ENCODE measurements at places on chromosomes 16 and 17.
A peak's percentile ranks its signal among the peaks of the same experiment; 100 is the strongest.

DNA sequence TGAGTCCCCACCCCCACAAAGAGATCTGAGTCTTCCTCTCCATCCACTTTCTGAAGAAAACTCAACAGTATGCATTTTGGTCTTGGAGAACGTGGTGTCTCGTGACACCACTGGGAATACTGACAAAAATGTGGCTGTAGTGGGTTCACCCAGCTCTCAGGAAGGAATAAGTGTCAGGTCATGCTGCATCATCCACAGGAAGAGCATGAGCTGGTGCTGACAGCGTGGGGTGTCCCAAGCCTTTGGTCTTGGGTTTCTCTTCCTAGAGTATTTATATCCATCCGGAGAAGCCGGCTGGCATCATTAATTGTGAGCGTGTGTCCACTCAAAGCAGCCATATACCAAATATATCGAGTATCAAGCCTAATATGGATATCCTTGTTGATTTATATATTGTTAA, 55.9 kb downstream of the C17orf67 start:
- no peak for DNase-seq

- DNase-seq, result no peak
Observed at GRCh38 chr16:89444151-89444723, 46.1 kb downstream of the ANKRD11 start.

DNA sequence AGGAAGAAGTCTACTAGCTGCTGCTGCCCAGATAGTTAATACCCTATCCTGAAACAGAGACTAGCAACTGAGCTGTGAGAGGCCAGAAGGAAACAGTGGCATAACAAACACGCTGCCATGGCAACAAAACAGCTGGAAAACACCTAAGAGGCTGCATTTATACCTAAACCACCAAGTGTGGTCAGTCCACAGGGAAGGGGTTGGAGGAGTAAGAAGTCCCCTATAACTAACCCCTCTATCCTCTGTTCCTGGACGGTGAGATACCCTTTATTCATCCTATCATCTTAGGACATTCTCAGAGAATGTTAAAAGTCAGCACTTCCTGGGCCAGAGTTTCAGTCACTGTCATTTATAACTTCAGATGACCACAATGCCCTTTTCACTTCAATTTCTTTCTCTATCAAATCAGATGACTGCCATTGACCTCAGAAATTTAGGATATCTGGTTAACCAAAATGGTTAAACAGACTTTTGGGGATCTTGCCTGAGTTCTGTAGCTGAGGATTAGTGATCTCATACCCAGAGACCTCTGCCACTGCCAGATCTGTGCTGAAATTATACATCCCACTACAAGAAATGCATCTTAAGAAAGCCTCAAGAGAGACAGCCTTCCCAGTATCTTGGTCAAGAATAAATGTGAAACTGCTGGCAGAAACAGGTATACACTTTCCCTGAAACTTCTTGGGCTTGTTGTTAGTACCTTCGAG, 36.2 kb downstream of the STH start:
- peak; percentile 33 for DNase-seq

DNA sequence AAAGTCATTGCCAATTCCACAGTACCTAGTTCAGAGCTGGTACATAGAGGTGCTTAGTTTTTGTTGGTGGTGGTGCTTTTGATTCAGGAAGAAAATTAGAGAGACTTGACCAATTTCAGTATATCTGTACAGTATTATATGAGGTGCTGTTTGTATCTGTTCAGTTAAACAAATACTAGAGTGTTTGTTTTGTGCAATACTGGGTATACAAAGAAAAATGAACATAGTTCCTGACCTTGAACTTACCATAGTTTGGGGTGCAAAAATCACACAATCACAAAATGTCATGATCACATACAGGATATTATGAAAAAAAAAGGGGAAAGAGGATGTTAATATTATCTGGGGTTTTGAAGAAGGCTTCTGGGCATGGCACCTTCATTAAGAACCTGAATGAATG, 39.8 kb upstream of the GOT2 start:
- no peak for DNase-seq

DNA sequence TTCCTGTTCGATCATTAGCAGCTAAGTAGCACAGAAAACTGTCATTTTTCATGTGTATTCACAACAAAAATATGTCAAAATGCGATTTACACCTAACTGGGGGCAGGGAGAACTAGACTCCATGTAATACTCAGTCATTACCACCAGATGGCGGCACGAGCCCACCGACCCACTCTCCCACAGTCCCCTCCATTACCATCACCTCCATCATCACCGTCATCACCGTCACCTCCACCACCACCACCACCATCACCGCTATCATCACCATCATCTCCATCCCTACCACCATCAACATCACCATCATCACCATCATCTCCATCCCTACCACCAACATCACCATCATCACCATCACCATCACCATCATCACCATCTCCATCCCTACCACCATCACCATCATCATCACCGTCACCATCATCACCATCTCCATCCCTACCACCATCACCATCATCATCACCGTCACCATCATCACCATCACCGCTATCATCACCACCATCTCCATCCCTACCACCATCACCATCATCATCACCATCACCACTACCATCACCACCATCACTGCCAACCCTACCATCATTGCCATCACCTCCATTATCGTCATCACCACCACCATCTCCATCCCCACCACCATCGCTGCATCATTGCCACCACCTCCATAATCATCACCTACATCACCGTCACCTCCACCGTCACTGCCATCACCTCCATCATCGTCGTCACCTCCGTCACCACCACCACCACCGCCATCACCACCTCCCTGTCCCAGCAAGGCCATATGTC, 14.4 kb downstream of the NDUFAF8 start:
- DNase-seq, result peak; percentile 55

DNA sequence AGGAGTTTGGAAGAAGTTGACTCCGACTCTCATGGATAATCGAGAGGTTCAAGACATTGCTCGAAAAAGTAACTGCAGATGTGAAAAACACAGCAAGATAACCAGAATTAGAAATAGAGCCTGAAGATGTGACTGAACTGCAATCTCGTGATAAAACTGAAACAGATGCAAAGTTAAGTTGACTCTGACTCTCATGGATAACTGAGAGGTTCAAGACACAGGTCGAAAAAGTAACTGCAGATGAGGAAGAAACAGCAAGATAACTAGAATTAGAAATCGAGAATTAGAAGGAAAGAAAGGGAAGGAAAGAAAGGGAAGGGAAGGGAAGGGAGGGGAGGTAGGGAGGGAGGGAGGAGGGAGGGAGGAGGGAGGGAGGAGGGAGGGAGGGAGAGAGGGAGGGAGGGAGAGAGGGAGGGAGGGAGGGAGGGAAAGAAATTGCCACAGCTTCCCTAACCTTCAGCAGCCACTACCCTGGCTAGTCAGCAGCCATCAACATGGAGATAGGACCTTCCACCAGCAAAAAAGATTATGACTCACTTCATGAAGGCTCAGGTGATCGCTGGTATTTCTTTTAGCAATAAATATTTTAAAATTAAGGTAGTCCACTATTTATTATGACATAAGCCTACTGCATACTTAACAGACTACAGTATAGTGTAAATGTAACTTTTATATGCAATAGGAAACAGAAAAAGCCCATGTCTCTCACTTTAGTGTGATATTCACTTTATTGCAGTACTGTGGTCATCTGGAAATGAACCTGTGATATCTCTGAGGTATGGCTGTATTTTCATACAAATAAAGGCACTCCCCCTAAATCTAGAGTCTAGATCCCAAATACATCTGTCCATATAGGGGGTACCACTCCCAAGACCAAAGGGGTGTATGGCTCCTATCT, 68.3 kb downstream of the KANSL1 start:
- no peak for DNase-seq

DNA sequence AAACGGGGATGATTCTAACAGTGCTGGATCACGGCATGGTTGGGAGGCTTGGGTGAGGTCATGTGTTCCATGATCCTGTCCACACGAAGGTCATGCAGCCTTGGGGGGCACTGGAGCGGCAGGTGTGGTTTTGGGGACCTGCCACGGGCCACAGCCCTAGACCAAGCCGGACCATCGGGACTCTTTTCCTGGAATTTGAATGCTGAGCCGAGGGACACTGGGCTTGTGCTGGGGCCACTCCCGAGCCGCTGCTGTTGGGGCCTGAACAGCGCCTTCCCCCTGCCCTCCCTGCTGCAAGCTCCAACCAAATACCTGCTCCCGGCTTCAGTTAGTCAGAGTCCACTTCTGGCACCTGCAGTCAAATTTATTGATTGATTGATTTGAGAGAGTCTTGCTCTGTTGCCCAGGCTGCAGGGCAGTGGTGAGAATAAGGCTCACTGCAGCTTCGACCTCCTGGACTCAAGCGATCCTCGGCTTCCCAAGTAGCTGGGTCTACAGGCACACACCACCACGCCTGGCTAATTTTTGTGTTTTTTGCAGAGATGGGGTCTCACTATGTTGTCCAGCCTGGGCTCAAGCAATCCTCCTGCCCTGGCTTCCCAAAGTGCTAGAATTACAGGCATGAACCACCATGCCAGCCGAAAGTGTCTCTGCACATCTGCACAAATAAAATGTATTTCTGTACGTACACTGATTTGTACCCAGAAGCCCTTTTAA, 37.2 kb upstream of the SLC38A10 start:
- DNase-seq, result no peak

GRCh38 chr17:10398352-10398751, 23.4 kb downstream of the MYH8 start:
- no peak for DNase-seq

- no peak for DNase-seq
Observed at GRCh38 chr17:57544834-57545463, 200.2 kb downstream of the CCDC182 start.

DNA sequence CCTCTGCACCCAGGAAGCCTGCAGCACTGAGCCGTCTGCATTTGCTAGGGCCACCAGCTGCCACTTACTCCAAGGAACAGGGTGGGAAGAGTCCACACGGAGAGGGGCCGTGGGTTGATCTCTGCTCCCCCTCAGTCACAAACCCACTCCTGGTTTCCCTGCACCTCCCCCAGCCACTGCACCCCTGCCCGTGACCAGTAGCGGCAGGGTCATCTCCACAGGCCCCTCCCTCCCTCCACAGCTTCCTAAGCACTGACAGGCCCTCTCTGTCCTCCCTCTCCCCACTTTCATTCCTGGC, 75.2 kb downstream of the RBFOX3 start:
- DNase-seq, result no peak

DNA sequence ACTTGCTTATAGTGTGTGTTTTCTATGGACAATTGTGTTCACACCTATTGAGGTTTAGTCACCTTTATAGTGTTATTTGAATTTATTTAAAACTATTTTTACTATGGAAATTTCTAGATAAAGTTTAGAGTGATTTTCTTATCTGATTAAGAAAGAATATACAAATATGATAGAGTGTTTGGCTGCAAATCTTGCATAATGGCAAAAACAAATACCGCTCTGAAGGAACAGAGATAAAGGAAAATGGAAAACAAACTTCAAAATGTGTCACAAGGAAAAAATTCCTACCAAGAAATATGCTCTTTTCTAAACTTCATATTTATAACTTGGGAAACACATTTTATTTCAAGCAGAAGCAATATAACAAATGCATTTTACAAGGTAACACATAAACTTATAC, 423.1 kb downstream of the TOX3 start:
- DNase-seq, result no peak

DNA sequence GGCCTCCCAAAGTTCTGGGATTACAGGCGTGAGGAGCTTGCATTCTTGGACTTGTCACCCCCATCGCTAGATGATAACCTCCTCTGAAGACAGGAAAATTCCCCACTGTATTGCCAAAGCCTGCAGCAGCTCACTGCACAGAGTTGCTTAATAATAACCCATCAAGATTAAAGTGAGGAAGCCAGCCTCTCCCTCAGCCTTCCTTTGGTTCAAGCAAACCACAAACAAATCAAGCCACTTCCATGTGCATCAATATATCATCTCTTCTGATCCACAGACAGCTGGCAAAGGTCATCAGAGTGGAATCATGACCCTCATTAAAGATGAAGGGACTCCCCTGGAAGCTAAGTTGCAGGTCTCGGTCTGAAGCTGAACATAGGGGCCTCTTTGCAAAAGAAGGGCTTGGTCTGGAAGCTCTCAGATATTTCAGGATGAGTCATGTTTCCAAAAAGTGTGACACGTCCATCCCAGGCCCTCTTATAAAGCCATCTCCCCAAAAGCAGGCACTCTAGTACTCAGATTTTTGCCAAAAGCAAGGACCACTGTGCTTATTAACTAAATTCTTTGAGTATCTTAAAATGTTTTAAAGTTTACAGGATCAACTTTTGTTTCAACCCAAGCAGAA, 4.8 kb downstream of the EMP2 start:
- DNase-seq, result no peak

- DNase-seq, result no peak
Observed at GRCh38 chr16:24775455-24775854, 46.0 kb downstream of the TNRC6A start.

DNA sequence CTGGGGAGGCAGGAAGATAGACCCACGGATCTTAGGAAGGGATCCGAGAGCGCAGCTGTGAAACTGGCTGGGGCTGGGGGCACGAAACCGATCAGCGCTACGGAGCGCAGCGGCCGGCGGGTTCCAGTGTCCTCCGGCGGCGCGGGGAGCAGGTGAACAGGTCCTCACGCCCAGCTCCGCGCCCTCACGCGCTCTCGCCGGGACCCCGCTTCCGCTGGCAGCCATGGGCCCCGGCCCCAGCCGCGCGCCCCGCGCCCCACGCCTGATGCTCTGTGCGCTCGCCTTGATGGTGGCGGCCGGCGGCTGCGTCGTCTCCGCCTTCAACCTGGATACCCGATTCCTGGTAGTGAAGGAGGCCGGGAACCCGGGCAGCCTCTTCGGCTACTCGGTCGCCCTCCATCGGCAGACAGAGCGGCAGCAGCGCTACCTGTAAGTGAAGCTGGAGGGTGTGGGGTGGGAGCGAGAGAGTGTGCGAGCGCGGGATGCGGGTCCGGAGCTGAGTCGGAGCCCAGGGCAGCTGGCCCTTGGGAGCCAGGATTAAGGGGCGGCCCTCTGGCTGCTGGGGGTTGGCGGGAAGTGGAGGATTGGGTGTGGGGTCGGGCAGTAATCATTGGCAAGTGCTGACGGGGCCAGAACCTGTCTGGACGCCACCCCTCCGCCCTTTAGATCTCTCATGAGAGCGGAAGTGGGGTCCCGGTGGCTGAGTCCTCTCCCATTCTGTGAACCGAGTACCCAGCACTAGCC, 479 bp downstream of the ITGA3 start:
- DNase-seq, result peak; percentile 88

DNA sequence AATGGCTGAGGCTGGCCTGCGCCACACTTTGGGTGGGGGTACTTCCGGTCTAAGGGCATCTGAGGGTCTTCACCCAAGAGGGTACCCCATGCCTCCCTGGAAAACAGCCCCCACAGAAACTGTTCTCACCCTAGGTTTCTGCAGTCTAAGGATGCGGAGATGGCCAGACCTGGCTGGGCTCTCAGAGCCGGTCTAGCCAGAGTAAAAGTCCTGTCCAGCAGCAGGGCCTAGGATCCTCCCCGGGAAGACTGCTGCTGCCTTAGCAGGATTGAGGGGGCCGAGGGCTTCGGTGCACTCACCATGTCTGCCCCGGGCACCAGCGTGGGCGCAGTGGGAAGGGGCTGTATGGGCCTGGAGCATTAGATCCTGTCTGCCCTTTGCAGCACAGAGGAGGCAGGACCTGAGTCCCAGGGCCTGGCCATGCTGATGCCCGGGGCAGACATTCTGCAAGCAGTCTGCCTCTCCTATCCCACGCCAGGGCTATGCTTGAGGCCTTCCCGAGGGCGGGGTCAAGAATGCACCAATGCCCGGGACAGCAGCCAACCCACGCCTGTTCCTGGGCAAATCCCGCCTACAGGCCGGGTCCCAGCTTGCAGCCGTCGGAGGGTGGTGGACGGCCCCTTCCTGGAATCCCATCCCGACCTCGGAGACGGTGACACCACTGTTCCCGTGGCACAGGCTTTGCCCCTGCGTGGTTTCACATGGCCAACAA, 54.7 kb downstream of the CBFA2T3 start:
- DNase-seq, result peak; percentile 50
